ENCODE measurements at places on chromosomes 3 and 15.

DNA sequence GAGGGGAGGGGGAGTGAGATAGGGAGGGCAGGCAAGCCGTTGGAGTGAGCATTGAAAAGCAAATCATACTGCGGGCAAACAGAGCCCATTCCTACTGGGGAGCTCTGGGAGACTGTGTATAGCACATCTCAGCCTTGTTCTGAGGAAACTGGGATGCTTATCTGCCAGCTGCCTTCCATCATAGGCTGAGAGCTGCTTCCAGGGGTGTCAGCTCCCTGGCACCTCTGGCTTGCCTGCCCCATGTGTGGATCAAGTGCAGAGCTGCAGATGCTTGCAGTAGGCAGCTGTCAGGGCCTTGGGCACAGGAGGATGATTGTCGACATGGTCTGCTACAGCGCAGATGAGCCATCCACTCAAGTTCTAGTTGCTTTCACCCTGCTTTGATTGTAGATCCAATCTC, 86.8 kb downstream of the CHRNA7 start:
- DNase-seq = no peak

DNA sequence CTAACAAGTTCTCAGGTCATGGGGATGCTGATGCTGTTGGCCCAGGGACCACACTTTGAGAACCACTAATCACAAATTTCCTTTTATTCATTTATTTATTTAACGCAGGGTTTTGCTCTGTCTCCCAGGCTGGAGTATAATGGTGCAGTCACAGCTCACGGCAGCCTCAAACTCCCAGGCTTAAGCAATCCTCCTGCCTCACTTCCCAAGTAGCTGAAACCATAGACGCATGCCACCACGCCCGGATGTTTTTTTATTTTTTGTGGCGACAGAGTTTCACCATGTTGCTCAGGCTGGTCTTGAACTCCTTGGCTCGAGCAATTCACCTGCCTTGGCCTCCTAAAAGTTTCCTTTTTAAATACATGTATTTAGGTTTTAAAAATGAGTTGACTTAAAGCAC, 20.7 kb upstream of the ISLR2 start:
- no peak for DNase-seq

DNA sequence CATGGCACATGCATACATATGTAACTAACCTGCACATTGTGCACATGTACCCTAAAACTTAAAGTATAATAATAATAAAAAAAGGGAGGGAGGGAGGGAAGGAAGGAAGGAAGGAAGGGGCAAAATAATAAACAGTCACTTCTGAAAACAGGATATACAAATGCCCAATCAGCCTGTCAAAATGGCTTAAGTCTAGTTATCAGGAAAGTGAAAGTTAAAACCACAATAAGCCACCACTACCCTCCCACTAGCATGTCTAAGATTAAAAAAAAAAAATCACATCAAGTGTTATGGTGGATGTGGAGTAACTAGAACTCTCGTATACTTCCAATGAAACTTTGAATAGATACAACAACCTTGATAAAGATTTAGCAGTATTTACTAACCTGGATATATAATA, 145.6 kb upstream of the GMNC start:
- DNase-seq = no peak

DNA sequence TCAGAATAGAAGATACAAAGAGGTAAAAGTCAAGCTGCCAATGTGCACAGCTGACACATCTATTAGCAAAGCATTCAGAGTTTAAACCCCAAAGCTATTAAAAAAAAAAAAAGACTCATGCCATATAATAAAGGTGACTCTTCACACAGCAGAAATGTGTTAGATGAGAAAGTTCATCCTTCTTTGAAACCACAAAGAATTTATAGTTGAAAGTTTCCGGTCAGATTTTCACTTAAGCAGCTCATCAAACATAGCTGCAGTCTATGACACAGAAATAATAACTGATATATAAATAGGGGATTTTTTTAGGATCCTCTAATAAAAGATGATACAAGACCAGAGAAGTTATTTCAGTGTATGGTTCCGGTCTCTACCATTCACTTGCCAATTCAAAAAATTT, 76.6 kb downstream of the WWTR1 start:
- DNase-seq = no peak

DNA sequence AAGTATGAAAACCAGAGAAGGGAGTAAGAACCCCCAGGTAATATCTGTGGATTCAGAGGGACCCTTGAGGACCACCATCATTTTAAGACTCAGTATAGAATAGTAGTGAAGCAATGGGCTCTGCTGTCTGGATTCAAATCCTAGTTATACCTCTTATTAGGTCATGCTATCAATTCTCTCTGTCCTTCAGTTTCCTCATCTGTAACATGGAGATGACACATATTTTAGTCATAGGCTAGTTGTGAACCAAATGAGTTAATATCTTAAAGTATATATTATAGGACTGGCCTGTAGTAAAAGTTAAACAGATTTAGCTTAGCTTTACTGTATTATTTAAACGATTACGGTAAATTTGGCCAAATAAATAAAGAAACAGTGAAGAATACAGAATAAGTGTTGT, 177.3 kb upstream of the GOLIM4 start:
- DNase-seq = no peak

DNA sequence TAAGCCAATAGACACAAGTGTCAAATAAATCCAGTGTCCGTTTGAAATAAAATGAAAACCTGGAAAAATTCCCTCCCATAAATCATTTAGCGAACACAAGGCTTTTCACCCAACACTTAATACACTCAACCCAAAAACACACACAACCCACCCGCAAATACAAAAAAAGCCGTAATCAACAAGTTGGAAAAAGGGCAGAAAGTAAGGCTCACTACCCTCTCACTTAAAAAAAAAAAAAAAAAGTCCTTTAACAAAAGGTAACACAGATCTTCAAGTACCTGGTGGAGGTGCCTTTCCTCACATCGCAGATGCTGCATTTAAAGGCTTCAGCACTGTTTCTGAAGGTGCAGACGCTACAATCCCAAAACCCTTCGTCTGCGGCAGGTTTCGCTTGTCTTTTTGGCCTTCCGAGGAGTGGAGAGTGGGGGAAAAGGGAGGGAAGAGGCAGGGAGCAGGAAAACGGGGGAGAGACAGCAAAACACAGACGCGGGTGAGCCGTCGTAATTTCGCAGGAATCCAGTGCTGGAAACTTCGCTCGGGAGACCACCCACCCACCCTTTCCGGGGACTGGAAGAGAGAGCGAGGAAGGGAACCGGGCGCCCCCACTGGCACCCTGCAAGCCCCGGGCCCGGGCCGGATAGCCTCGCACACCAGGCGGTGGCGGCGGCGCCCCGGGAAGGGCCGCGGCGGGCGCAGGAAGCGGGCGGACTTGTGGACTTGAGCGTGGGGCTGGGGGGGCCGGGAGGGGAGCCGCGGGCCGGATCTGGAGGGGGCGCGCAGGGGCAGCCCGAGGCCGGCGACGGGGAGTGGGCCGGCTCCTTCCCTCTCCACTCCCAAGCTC, 401.8 kb downstream of the SHQ1 start:
- DNase-seq = peak; percentile 50

- DNase-seq = no peak
Observed at GRCh38 chr15:101525087-101525669, 35.7 kb upstream of the PCSK6 start.

DNA sequence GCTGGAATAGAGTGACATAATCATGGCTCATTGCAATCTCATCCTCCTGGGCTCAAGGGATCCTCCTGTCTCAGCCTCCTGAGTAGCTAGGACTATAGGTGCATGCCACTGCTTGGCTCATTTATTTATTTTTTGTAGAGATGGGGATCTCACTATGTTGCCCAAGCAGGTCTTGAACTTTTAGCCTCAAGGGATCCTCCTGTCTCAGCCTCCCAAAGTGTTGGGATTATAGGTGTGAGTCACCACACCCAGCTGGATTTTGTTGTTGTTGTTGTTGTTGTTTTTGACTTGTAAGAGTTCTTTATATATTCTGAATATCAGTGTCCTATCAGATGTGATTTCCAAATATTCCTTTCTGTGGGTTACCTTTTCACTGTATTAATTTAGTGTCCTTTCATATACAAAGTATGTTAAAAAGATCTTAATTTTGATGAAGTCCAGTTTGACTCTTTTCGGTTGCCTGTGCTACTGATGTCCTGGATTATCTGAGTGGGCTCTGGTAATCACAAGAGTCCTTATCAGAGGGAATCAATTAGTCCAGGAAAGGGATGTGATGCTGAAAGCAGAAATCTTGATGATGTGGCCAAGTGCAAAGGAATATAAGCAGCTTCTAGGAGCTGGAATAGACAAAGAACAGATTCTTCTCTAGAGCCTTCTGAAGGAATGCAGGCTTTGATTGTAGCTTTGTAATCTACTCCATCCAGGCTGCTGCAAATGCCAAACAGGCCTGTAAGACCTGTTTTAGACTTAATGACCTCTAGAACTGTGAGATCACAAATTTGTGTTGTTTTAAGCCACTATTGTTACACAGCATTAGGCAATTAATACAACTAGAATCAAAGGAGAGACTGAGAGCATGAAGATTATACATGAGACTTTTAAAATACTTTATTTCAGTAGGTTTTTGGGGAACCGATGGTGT, 30.2 kb downstream of the NCK1 start:
- no peak for DNase-seq

DNA sequence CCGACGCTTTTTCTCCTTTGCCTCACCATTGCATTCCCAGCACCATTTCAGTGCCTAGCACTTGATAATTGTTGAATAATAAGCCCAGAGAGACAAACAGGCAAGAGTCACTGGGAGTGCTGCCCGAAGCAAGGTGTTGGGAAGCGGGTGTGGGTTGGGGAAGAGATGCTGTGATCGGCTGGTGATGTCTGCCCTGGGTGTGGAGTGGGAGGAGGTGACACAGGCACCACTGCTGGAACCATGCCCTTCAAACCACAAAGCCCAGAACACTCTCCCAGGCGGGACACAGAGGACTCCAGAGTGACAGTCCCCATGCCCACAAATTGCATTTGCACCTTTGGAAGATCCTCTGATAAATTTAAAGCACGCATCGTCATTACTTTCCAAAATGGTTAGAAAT, 148.2 kb downstream of the CHSY1 start:
- DNase-seq = no peak

DNA sequence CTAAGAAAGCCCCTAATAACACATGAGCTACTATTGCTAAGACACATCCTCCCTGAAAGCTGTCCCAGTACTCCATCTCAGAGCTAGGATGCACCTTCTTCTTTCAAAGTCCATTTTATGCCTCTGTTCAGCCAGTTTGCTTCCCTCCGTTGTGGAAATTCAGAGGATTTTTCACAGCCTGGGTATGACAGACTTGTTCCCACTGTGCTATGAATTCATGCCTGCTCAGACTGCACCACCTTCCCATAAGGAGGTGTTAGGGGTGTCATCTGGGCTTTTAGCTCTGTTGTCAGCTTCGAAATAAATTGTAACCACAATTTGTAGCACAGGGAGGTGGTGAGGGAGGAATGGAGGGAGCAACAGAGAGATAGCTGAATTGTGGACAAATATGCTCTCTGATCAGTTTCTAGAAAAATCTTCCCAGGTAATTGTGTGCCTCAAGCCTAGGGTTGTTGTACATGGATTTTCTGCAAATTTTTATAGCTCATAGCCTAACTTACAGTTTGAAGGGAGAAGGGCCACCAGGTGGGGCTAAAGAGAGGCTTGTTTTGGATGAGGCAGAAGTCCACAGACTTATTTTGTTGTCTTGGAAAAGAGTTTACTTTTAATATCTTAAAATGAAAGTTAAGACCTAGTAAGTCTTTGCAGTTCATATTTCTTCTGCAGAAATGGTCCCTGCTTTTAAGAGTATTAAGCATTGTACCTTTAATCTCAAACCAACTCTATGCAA, 462.0 kb downstream of the PDCD6IP start:
- peak; percentile 25 for DNase-seq

- no peak for DNase-seq
Observed at GRCh38 chr3:187044867-187045552, 94.3 kb downstream of the RPL39L start.

- no peak for DNase-seq
Observed at GRCh38 chr15:34301058-34301457, 36.5 kb downstream of the SLC12A6 start.

DNA sequence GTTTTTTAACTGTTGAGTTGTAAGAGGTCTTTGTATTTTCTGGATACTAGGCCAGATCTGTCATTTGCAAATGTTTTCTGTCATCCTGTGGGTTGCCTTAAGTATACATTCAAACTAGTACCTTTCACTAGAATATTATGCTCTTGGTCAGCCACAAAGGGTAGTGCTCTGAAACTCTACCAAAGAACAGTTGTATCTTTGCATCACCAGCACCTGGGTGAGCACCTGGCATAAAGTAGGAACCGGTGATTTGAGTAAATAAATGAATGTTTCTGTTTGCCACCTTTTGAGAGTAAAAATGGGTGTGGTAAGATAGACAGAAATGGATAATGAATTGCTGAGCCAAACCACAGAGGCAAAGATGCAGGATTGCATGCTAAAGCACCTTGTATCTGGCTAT, 98.7 kb downstream of the SLCO3A1 start:
- DNase-seq = no peak

DNA sequence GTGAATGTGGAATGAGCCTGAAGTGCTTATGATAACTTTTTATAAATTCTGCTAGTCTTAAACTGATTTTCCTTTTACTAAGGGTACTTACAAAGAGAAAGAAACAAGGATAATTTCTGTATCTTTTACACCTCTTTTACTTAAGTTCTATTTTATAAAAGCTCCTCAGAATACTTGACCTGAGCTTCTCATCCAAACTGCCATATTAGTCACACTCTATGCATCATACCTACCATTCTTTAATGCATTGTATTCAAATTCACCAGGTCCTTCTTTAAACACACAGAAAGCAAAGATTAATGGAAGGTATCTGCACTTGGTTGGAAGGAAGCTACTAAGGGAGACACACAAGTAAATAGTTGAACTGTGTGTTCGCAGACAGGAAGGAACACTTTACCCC, 1.6 kb upstream of the TOPAZ1 start:
- DNase-seq = no peak

- DNase-seq = no peak
Observed at GRCh38 chr3:119402791-119403190, 60.6 kb downstream of the TMEM39A start.

GRCh38 chr3:183654727-183655126, 19.3 kb downstream of the KLHL24 start:
- no peak for DNase-seq

DNA sequence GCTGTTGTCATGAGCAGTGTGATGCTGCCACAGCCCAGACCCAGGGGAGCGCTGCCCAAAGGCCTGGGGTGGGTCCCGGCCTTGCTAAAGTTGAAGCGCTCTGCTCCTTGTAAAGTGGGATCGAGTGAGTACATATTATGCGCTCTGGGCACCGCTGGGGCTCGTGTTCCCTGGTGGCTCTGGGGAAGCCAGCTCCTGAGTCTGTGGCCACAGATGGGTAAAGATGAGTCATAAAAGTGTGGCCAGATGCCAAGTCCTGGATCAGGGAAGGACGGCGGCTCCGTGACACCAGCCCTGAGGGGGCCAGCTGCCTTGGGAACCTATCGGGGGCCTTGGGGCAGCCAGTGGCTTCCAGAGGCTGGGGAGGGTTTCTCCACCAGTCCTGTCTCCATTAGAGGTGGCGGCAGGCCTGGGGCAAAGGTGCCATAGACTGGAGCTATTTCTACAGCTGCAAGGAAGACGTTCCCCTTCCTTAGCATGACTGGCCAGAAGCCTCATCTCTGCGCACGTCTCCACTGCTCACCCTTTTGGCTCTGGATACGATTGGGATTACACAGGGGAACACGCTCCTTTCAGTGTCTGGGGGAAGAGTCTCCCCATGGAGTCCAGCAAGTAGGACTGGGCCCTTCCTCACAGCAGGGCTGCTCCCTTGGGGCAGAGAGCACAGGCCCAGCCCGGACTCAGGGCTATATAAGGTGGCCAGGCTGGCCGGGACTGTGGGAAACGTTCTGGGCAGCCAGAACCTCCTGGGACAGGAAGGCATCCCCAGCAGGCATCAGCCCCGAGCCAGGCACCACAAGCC, 1.2 kb upstream of the ITIH4 start:
- peak; percentile 32 for DNase-seq

GRCh38 chr15:85693277-85693676, 101.4 kb downstream of the KLHL25 start:
- no peak for DNase-seq
